ENCODE measurements at places on chromosomes 7 and 10.

DNA sequence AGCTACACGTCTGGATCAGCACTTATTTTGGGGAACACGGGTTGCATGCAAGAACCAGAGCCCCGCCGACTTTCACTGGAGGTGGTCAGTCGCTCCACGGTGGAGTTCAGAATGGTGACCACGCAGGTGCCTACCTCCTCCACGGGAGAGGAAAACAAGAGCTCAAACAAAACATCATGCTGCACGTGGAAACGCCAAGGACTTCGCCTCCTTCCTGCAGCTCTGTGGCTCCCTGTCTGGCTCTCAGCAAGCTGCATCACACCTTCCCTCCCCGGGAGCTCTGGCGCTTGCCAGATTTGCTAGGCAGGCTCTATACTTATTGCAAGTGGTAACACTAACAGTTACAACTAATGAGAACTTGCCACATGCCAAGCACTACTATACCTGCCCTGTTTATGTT is 26.0 kb downstream of the GSDME start:
- DNase-seq = no peak

DNA sequence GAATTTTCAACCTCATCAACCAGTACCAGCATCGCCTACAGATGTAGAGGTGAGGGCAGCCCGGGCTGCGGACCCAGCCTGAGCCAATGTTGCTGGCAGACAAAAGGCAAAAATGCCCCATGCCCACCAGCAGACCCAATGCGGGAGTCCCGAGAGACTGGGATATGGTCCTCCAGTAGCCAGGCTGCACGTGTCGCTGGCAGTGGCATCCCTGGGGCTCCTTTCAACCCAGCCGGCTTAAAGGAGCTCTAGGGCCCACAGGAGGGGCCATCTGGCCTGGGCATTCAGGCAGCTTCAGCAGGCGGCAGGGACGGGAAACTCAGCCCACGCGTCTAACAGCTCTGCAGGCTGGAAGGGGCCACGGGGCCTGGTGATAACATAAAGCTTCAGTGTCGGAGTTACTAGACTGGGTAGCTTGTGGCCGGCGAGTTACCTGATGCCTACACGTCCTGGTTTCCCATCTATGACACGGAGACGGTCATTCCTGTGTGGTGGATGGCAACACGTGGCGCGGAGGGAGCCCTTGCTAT is 70.7 kb downstream of the PROSER2 start:
- DNase-seq = no peak

- no peak for DNase-seq
These were observed 34.2 kb upstream of the TARP start for GRCh38 chr7:38307640-38308039.

- DNase-seq = no peak
These were observed 32.0 kb downstream of the ICA1 start for GRCh38 chr7:8229927-8230326.

DNA sequence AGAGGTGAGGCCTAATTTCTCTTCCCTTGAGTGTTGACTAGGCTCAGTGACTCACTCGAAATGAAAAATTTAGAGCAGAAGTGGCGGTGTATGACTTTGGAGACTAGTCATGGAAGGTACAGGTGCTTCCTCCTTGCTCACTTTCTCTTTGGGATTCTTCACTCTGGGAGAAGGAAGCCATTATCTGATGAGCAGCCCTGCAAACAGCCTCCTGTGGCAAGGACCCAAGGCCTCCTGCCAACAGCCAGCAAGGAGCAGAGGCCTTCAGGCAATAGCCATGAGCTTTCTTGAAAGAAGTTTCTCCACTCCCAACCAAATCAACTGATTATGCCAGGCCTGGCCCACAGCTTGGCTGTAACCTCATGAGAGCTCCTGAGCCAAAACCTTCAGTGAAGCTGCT is 369.6 kb upstream of the VWC2 start:
- DNase-seq = no peak

- no peak for DNase-seq
These were observed 103.9 kb downstream of the AASS start for GRCh38 chr7:122040147-122040546.

All from HEK293T (cell line).